Large intestine (tissue), 12 donors: ENCODE measurements at places on chromosomes 5 and 9.

DNA sequence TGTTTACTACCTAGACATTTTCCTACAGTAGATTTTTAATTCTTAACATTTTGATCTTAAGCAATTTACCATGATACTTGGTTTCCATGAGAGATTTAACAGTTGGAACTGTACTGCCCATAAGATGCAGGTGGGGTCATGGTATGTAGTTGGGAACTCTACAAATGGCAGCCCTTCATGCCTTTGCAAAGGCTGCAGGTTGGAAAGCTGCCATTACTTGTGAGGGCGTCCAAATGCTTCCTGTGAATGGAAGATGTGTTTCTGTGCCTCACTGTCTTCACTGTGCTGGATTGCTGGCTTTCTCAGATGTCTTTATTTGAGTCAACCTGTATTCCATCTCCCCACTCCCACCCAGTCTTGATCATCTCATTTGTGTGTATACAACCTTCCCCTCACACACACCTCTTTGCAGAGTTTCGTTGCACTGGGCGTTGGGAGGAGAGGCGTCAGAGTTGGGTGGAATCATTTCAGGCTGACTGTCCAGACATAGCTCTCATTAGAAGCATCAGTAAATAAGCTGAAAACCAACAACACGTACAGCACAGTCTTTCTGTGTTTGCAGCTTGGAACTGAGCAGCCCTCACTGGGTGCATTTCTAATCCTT, 14.8 kb upstream of the ABL1 start:
- no peak for DNase-seq

GRCh38 chr9:134167530-134167931, 3.2 kb upstream of the RNU6ATAC start:
- DNase-seq: no peak

- DNase-seq: no peak
These were observed 37.9 kb downstream of the CCNJL start for GRCh38 chr5:160274483-160274931.

DNA sequence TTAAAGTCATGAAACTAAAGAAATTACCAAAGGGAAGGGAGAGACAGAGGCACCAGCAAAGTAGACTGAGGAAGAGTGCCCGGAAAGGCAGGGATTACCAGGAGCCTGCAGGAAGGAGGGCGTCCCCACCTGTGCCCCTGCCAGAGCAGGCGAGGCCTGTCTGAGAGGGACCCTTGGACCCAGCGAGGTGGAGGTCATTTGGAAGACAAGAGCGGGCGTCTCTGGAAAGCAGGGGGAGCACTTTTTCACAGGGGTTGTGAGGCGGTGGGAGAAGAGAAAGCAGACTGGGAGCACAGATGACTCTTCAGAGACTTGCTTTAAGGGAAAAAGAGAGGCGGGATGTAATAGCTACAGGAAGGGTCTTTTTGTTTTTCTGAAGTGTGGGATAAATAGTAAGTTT, 27.5 kb upstream of the SLC2A8 start:
- peak; percentile 48 for DNase-seq

DNA sequence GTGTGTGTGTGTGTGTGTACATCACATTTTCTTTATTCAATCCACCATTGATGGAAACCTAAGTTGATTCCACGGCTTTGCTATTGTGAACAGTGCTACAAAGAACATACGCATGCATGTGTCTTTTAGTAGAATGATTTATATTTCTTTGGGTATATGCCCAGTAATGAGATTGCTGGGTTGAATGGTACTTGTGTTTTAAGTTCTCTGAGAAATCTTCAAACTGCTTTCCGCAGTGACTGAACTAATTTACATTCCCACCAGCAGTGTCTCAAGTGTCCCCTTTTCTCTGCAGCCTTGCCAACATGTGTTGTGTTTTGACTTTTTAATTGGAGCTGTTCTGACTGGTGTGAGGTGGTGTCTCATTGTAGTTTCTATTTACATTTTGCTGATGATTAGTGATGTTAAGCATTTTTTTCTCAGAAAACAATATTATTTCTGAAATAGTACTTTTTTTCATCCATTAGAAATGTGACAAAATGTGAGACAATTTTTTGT, 769.7 kb downstream of the TAF11L14 start:
- no peak for DNase-seq

GRCh38 chr9:18393340-18394130, 80.4 kb upstream of the ADAMTSL1 start:
- peak; percentile 16 for DNase-seq
